ENCODE measurements at places on chromosomes 11 and 22.
A peak's percentile ranks its signal among the peaks of the same experiment; 100 is the strongest.

DNA sequence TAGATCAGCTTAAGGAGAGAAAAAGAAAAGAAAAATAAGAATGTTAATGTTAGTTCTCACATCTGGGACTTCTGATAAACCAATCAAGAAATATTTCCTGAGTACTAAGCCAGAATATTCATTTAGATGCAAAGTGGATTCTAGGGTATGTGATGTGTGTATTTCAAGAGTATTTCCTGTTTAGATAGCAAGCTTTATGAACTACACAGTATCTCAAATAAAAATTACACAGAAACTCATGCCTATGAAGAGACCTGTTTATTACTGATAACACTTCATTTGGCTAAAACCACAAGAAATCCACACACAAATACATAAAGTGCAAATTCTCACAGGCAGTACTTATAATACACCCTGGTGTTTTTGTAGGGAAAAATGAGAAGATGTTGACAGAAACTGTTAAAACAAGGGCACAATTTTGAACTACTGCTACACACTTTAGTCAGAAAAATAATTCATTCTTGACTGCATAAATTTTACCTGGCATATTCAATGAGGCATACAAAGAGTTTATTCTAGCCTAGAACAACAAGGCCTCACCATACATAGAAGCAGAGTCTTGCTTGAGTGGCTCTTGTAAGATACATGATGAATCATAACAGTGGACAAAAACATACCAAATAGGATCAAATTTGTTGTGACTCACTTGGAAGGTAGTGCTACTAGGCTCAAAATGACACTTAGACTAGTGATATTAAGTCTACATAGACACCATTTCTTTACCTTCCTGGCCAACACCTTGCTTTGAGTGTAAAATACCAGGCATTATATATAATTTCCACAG is 18.8 kb upstream of the P4HA3 start:
- H3K4me3 ChIP-seq = no peak overlapping the region
- peak; percentile 78 for DNase-seq
- no peaks in the 10 kb centered on the region for H3K27me3 ChIP-seq
- H3K4me1 ChIP-seq = peaks cover 28% of the 10 kb centered on the region
- H3K36me3 ChIP-seq = no peaks in the 10 kb centered on the region

DNA sequence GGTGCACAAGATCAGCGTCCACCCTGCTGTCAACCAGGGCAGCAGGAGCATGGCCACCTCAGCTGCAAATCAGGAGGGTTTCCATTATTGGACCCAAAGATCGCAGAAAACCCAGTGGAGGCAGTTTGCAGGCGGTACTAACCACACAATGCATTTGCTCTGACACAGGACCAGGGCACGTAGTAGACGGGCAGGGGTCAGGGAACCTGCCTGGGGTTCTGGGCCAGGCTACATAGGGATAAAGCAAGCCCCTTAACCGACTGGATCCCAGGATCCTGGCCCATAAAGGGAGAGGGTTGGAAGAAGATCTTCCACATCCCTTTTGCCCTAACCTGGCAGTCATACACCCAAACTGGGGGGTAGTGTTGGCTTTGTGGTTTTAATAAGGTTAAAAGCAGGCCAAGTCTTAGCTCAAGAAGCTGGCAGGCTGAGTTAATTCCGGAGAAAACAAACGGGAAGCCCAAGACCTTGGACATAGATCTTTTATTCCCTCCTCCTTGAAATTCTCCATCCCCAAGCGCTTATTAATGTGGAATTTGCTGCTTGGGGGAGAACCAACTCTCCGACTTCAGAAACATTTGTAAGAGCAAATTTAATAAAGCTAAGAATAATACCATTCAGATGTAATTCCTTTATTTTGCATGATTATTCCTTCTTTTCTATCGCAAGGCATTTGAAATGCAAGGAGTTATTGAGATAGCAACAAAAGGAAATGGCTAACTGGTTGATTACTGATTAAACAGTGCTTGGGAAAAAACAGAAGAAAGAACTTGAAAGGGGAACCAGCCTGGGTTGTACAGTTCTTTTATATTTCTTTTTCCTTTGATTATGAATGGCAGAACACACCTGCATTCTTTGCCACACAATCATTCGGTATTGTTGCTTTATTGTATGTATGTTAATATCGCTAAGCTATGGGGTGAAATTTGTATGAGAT is 6.3 kb upstream of the ARHGAP8 start:
- H3K4me3 ChIP-seq = no peak overlapping the region
- DNase-seq = no peak
- no peaks in the 10 kb centered on the region for H3K4me1 ChIP-seq
- H3K36me3 ChIP-seq = no peaks in the 10 kb centered on the region
- H3K27ac ChIP-seq = no peak overlapping the region

- no peaks in the 10 kb centered on the region for H3K27me3 ChIP-seq
- H3K27ac ChIP-seq = no peak overlapping the region
- H3K4me3 ChIP-seq = no peak overlapping the region
- no peak for DNase-seq
Measured at GRCh38 chr11:96191752-96192151, 151.2 kb downstream of the MAML2 start.

- peaks cover 34% of the 10 kb centered on the region for H3K36me3 ChIP-seq
- H3K27me3 ChIP-seq = no peaks in the 10 kb centered on the region
- DNase-seq = no peak
- no peak overlapping the region for H3K4me3 ChIP-seq
- peaks cover 42% of the 10 kb centered on the region for H3K4me1 ChIP-seq
Measured at GRCh38 chr11:47417712-47418111, 8.5 kb downstream of the PSMC3 start.

GRCh38 chr22:38139901-38140300 is 29.4 kb upstream of the BAIAP2L2 start:
- no peak for DNase-seq
- no peaks in the 10 kb centered on the region for H3K36me3 ChIP-seq
- H3K4me3 ChIP-seq = no peak overlapping the region
- no peak overlapping the region for H3K27ac ChIP-seq

- H3K36me3 ChIP-seq = no peaks in the 10 kb centered on the region
- H3K4me1 ChIP-seq = no peaks in the 10 kb centered on the region
- DNase-seq = no peak
Measured at GRCh38 chr11:114239753-114240161, 56.4 kb upstream of the NNMT start.

DNA sequence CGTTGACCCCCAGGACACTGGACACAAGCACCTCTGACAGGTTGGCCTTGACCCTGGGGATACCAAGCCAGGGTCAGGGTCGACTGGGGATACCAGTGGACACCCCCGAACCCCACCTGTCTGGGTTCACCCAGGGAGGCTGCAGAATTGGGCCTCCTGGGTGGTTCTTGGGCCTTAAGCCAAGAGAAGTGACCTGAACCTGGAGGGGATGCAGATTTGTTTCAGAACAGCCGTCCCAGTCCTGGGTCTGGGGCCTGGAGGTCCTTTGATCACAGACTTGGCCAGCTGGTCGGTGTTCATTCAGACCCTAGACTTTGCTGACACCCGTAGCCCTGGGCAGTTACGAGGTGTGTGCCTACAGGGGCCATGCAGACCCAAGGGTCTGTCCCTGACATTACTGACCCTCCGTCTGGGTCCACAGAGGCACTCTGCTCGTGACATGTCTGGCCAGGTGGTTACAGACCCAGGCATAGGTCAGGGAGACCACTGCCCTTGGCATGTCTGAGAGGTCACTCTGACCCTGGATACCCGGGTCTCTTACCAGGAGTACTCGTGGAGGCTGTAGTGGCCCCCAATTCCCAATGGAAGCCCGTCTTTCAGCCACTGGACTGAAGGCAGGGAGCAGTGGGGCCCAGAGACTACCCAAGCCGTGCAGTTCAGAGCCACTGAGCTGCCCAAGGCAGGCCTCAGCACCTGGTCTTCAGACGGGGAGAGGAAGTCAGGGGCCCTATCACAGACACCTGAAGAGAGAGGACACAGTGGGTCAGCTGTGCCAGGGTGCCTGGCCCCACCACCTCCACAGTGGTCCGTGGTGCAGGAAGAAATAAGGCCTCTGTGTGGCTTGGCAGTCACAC is 6.4 kb downstream of the SIGIRR start:
- H3K36me3 ChIP-seq = no peaks in the 10 kb centered on the region
- no peak overlapping the region for H3K27ac ChIP-seq
- DNase-seq = no peak
- H3K4me3 ChIP-seq = no peak overlapping the region

GRCh38 chr11:46075168-46075567 is 46.1 kb downstream of the PHF21A start:
- H3K4me3 ChIP-seq = no peak overlapping the region
- peaks cover 3% of the 10 kb centered on the region for H3K36me3 ChIP-seq
- peaks cover 4% of the 10 kb centered on the region for H3K4me1 ChIP-seq
- H3K27me3 ChIP-seq = no peaks in the 10 kb centered on the region
- DNase-seq = peak; percentile 68
- H3K27ac ChIP-seq = no peak overlapping the region

DNA sequence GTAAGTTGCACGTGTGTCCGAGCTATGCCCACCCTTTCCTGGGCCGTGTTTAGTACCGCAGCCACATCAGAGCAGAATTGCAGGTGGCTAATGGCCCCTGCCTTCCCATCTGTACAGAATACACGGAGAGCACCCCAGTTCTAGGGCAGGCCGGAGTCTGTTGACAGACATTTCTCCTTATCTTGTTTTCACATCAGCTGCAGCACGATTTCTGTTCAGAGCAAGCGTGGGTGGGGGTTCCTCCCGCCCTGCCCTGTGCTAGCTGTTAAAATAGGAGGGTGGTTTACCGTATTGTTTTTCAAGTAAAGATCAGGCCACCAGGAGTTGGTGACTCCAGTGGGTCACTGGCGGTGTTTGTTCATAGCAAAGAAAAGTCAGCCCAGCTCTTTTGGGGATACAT is 41.1 kb downstream of the UBASH3B start:
- peaks cover 7% of the 10 kb centered on the region for H3K4me1 ChIP-seq
- no peak overlapping the region for H3K4me3 ChIP-seq
- H3K36me3 ChIP-seq = no peaks in the 10 kb centered on the region
- H3K27ac ChIP-seq = no peak overlapping the region
- H3K27me3 ChIP-seq = no peaks in the 10 kb centered on the region
- DNase-seq = no peak

DNA sequence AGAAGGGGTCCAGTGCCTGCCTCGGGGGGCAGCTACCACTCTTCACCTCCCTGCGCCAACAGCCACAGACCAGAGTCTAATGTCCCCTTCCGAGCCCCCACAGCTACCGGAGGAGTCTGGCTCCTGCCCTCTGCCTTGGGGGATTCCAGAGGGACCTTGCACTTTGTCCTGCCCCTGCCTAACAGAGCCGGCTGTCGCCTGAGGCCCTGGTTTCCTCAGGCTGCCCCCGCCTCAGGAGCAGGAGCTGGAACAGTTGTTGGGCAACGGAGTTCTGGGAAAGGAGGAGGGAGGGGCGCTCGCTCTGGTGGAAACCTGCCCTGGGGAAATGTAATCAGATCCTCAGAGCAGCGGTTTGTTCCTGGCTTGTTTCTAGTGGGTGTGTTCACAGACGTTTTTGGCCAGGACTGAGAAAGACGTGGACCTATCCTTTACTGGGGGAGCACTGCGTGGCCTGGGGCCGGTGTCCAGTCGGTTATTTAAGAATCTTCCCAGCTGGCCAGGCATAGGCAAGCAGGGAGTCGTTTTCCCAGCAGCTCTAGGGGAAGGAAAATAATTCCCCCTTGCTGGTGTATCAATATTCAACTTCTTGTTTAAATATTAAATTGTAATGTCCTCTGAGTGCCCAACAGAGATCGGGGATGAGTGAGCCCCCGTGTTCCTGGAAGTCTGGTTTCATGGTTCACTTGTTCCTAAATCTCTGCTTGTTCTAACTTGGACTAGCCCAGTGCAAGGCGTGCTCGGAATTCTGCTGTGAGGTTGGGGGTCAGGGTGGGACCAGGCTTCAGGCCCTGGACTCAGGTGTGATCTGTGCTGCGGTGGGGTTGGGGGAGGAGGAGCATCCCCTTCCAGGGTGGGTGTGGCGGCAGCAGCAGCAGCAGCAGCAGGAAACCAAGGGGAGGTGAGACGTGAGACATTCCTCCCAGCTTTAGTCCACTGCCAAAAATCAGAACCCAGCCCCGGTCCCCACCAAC is 32.1 kb downstream of the A4GALT start:
- H3K4me3 ChIP-seq = no peak overlapping the region
- H3K27ac ChIP-seq = peak overlapping the region; percentile 7
- peak; percentile 94 for DNase-seq
- peaks cover 10% of the 10 kb centered on the region for H3K4me1 ChIP-seq
- no peaks in the 10 kb centered on the region for H3K36me3 ChIP-seq

DNA sequence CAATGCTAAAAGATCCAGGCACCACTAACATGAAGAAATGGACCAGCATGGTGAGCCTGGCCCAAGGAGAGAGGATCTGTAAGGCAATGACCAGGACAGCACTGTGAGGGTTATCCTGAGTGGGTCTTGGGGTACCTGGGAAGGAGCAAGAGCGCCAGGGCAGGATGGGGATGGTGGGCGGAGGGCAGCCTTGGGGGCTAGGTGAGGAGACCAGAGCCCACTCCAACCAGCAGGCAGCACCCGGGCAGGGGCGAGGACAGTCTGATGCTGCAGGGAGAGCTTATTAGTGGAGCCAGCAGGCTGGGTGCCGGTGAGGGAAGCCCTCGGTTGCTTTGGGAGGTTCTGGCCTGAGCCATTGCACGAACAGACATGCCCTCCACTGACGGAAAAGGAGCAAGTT is 10.7 kb upstream of the NAP1L4 start:
- H3K4me3 ChIP-seq = no peak overlapping the region
- no peak for DNase-seq
- H3K27ac ChIP-seq = no peak overlapping the region

GRCh38 chr11:19890308-19890707 is 177.7 kb downstream of the NAV2 start:
- peaks cover 35% of the 10 kb centered on the region for H3K4me1 ChIP-seq
- H3K27me3 ChIP-seq = no peaks in the 10 kb centered on the region
- H3K4me3 ChIP-seq = no peak overlapping the region
- H3K36me3 ChIP-seq = no peaks in the 10 kb centered on the region

DNA sequence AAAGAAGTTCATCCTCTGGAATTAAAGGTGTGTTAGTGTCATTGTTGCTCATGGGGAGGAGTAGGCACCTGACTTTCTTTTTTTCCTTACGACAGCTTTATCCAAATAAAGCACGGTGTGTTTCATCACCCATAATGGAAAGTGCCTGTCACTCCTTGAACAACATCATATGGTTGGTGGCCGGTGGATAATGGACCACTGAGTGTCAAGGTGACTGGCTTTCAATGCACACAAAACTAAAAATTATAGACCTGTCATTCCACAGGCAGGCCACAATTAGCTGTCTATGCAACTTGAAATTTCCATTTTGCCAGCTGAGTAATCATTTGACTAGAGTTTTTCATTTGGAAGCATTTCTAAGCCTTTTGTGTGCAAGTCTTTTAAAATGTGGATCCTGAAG is 45.0 kb upstream of the MPPED2 start:
- no peaks in the 10 kb centered on the region for H3K4me1 ChIP-seq
- H3K27ac ChIP-seq = no peak overlapping the region
- H3K4me3 ChIP-seq = no peak overlapping the region

GRCh38 chr22:18023509-18024275 is 669 bp downstream of the MICAL3 start:
- DNase-seq = peak; percentile 84
- H3K4me3 ChIP-seq = peak overlapping the region; percentile 67
- H3K4me1 ChIP-seq = peaks cover 17% of the 10 kb centered on the region
- peaks cover 4% of the 10 kb centered on the region for H3K27me3 ChIP-seq

GRCh38 chr11:111788051-111788450 is 21.9 kb upstream of the PPP2R1B start:
- peaks cover 9% of the 10 kb centered on the region for H3K36me3 ChIP-seq
- no peak overlapping the region for H3K27ac ChIP-seq
- no peak overlapping the region for H3K4me3 ChIP-seq
- DNase-seq = no peak
- H3K4me1 ChIP-seq = no peaks in the 10 kb centered on the region
- no peaks in the 10 kb centered on the region for H3K27me3 ChIP-seq

GRCh38 chr22:20799449-20799848 is 25.5 kb downstream of the SERPIND1 start:
- H3K27me3 ChIP-seq = no peaks in the 10 kb centered on the region
- H3K27ac ChIP-seq = no peak overlapping the region
- DNase-seq = no peak
- H3K4me1 ChIP-seq = no peaks in the 10 kb centered on the region
- H3K36me3 ChIP-seq = peaks cover 43% of the 10 kb centered on the region
